Fibroblast of skin of left biceps (primary cell): ENCODE measurements at places on chromosomes 6 and 20.

DNA sequence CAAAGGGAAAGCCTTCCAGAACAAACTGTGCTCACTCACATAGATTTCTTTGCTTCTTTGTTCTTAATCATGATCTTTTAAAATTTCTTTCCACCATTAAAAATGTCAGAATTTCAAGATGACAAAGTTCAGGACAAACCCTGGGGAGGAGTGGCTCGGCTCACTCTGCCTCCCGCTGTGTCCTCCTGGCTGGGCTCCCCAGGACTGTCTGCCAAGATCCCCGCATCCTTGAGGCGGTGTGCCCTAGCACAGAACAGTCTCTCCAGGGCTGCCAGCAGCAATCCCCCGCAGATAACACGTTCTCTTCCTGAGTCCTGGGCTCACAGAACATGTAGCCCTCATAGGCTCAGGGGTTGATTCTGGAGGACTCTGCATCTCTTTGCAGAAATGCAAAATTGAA is 98.4 kb upstream of the KCNG1 start:
- no peak for DNase-seq

DNA sequence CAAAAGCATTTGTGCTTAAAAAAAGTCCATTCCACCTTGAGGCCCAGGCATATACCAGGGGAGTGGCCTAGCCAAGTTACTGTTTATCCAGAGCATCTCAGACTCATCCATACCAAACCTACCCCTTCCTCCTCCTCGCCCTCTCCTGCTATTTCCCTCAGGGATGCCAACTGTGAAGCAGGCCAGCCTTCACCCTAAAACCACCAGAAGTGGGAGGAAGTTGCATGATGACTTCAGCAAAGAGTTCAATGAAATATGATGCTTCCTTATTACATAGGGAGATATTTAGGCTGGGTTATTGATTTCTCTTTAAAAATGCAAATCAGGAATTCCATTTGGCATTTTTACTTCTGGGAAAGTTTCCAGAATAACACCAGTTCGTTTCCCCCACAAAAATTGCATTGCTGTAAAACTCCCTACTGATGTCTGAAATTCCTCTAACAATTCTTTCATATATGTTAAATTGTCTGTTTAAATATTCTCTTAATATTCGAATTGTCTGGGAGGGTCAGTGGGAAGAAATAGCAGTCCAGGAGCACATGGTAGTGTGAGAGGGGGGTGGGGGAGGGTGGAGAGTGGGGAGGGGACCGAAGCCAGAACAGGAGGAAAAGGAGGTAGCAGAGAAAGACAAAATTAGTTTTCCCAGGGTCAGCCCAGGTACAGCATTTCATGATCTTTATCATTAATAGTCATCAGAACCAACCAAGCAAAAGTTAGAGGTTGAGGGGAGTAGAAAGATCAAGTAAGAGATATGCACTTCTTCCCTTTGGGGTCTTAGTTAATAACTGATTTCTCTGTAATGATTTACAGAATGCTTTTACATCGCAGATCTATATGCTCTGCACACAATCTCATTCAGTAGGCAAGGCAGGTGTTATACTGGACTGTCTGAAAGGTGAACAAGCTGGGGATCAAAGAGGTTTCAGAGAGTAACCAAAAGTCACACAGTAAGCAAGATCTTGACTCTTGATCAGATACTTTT is 1.7 kb upstream of the TCP11 start:
- peak; percentile 42 for DNase-seq

GRCh38 chr20:4775322-4776078 is 53.8 kb downstream of the PRND start:
- DNase-seq, result no peak

- DNase-seq, result no peak
Measured at GRCh38 chr6:163352011-163352685, 62.4 kb upstream of the QKI start.

DNA sequence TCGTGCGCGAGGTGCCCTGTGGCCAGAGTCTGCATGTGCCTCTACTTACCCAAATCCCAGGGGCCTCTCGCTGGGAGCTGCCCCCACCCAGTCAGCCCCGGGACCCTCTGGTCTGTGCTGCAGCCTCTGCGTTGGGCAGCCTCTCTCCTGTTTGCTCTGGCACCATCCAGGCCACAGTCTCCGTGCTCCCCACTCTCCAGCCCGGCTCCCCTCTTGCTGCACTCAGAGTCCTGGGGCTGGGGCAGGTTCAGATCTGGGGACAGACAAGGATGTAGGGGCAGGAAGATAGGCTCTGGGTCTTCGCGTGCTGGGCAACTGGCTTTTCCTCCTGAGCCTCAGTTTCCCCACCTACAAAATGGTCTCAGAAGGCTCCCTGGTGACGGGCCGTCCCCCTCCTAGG is 70.8 kb upstream of the GATA5 start:
- no peak for DNase-seq

DNA sequence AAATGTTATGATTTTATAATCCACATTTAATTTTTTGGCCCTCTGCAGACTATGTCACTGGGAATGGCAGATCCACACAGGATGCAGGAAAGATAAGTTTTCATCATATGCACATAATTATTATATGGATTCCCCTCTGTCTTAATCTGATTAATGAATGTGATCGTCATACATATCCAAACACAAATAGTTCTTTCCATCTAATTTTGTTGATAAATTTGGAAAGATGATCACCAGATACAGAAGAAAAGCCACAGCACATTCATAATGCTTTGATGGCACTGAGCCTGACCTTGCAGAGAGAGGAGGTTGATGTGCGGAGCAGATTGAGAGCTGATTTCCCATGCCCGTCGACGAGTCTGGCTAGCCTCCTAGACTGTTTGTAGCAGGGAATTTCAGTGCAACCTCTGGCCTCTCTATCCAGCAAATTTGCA is 471.5 kb downstream of the EPM2A start:
- no peak for DNase-seq
